T follicular helper cell (primary cell): ENCODE measurements at places on chromosomes 7 and 10.

DNA sequence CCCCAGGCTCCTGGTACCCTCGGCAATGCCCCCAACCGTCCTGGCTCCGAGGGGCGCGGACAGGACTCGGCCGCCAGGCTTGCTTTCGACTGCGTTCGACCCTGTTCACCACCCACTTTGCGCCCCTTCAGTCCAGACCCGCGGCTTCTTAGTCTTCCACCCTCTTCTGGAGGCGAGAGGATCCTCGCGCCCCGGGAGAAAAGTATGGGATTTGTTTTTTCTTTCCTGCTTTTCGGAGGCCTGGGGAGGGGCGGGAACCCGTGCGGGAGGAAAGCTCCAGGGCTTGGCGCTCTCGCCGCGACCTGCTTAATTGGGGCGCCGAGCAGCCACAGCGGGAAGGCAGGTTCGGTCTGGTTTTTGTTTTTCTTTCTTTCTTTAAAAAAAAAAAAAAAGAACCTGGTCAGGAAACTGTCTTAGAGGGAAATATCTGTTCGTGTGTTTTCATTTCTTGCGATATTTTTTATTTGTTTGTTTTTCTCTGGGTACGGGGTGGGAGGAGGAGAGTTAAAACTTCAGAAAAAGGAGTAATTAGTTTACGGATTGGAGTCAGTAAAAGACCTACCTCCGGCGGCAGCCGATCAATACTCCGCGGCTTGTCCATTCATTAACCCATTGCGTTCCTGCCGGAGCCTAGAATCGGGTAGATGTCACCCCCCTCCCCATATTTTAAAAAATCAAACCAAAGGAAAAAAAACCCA lies 1.6 kb downstream of the EMX2 start:
- no peak for DNase-seq

- DNase-seq: no peak
Observed at GRCh38 chr10:49049660-49050059, 65.7 kb downstream of the VSTM4 start.

DNA sequence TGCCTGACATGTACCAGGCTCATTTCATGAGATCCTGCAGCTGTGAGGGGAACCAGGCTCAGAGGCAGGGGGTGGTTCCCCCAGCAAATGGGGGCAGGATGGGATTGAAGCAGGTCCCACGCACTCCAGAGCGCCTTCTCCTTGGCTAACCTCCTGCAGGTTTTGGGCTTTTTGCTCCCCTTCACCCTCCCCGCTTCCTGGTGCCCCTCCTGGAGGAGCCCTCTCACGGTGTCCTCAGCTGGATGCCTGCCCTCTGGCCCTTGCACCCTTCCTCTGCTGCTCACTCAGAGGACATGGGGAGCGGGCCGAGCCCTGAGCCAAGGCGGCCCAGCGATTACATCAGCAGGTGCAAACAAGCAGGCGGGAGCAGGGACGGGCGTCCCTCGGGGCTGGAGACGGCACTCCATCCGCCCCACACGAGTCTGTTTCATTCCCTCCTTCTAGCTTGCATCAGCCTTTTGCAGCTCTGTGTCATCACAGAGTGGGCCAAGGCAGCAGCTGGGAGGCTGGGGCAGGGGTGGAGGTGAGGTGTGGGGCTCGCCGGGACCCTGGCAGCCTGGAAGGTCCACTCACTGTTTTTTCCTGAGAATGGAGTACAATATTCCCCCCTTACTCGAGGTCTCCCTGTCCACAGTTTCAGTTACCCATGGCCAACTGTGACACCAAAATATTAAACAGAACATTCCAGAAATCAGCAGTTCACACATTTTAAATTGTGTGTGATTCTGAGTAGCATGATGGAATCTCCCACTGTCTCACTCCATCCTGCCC lies 52.7 kb upstream of the SLC29A3 start:
- DNase-seq: no peak

DNA sequence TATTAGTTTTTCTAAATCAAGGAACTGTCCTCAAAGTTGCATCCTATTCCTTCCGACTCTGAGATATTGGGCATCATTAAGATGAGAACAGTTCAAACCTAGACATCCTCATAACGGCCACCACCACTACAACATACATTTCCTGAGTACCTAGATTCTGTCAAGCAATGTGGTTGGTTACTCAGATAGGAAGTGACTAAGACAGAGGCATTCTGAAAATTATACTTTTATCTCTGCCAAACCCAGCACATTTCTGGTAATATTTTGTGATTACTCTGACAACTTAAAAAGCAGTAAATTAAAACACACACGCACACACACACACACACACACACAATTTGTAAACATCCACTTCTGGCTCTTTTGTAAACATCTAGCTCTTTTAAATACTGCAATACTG lies 291.2 kb upstream of the MEOX2 start:
- no peak for DNase-seq

DNA sequence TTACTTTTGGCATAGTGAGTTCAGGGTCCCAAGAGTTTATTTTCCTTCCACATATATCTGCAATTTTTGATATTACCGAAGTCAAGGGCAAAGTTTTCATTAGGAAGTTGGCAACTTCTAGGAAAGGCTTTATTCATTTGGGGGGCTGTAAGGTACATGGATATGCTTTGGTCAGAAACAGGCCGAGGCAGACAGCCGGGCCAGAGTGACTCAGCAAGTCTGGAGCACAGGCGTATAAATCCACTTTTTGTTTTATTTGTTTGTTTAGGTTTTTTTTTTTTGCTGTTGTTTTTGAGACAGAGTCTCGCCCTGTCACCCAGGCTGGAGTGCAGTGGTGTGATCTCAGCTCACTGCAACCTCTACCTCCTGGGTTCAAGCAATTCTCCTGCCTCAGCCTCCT lies 3.7 kb downstream of the ZNF680 start:
- no peak for DNase-seq

DNA sequence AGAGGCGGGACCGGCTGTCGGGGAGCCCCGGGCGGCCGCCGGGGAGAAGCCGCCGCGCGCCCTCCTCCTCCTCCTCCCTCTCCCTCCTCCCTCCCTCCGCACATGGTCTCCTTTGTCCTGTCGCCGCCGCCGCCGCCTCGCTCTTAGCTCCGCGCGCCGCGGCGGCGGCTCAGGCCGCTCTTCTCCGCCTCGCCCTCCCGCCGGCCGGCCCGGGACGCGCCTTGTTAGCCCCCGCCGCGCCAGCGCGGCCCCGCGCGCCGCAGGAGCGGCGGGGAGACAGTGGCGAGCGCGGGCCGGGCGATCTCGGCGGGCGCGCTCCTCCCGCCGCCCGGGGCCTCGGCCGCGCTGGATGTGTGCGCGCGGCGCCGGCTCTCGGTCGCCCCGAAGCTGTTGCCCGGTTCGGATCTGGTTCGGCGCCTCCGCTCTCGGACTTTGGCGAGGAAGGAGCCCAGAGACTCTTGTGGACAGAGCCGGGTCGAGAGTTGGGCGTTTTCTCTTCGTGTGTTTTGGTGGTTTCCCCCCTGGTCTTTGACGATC lies 437.4 kb upstream of the GALNT17 start:
- no peak for DNase-seq

DNA sequence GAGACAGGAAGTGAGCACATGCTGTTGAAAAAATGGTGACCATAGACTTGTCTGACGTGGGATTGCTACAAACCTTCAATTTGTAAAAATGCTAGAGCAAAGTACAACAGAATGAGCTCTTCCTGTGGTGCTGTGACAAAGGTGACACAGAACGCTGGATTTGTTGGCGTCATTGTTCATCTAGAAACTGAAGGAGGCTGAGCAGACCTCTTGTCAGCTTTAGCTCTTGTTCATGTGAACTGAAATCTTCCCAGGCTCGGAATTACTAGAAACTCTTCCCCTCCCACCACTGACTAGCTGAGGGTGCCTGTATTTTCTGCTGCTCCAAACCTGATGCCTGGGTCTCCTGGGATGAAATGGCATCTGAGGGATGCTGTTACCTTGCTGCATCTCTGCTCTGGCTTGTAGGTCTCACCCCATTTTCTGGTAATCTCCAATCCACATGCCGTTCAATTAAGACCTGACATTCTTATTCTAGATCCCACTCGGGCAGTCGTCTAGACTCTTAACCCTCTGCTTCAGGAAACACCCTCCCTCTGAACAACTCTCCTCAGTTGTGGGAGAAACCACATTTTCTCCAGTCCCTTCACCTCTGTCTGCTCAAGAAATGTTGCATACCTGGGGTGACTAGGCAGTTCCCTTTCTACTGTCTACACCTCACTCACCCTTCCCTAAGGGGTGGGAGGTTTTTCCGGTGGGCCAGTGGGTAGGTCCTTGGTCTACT lies 349.3 kb downstream of the CXCL12 start:
- DNase-seq: no peak

- no peak for DNase-seq
Observed at GRCh38 chr7:150740053-150740452, 2.8 kb downstream of the GIMAP5 start.

DNA sequence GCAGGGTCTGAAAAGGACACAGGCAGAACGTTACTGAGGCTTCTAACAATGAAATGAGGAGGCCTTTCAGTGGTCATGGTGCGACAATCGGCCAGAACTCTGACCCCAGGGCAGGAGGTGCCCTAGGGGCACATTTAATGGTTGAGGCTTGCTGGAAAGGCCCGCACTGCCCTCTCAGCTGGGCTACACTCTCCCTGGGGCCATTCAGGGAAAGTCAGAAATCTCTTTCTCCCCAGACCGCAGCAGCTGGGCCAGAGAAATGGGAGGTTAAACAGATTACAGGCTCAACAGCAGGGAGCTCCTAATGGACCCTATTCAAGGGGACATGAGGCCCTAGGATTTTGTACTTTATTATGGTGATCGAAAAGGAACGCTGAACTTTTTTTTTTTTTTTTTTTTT lies 85.6 kb upstream of the FGFR2 start:
- no peak for DNase-seq

- DNase-seq: no peak
Observed at GRCh38 chr10:4677296-4678021, 148.5 kb upstream of the AKR1E2 start.

DNA sequence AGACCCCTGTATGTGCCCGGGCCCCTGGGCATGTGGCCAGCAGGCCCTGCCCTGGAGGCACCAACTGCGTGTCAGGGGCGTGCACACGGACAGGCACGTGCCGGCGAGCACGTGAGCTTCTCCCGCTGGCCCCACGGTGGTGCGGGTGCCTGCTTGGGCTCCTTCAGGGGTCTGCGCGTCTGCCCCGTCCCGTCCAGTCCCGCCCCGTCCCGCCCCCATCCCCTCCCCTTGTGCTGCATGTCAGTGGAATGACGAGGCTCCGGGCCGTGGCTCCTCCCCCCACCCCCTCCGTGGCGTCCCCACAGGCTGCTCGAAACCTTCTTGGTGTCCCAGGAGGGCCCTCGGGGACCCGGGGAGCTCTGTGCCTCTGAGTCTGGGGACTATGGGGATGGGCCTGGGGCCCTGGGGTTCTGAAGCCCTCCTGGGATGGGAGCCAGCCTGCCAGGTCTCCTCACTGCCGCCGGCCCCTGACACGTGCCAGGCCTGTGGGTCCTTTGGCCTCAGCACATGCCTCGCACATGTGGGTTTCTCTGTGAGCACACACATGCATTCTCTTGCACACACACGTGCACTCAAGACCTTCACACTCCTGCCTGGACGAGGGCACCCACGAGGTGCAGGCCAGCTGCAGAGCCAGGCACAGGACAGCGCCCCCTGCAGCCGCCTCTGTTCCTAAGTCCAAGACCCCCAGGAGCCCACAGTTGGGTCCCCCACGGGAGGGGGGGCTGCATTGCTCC lies 27.5 kb upstream of the AMZ1 start:
- DNase-seq: no peak

DNA sequence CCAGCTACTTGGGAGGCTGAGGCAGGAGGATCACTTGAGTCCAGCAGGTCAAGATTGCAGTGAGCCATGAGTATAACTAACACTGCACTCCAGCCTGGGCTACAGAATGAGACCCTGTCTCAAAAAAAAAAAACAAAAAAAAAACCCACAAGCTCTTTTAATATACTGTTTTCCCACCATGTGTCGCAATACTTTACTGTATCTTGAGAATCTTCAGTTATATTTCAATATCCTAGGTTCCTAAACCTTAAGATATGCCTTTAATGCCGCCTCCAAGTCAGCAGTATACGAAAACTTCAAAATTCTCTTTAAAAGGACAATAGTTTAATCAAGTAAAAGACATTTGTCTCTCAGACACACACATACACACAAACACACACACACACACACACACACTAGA lies 62.8 kb downstream of the TAF3 start:
- DNase-seq: no peak

GRCh38 chr10:36141856-36142560 lies 499.9 kb upstream of the FZD8 start:
- DNase-seq: no peak

- no peak for DNase-seq
Observed at GRCh38 chr7:139646566-139646965, 123.1 kb downstream of the CLEC2L start.

GRCh38 chr10:106175760-106176377 lies 988.6 kb downstream of the SORCS1 start:
- no peak for DNase-seq

DNA sequence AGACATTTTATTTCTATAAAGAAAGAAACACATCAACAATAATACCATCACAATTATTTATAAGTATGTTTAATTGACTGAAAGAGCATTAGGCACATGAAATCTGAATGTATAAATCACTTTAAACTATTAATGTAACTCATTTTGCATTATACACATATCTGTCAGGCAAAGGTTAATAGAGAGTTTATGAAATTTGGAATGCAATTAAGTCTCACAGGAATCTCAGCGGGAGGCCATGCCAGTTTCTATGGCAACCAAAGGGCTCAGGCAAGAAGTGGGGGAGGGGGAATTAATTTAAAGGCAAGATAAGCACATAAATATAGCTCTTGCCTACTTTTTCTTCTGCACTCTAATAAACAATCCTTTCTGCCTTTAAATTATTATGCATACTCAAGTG lies 152.6 kb downstream of the SLC16A9 start:
- no peak for DNase-seq

- DNase-seq: no peak
Observed at GRCh38 chr7:69951458-69951857, 353.2 kb downstream of the AUTS2 start.

- no peak for DNase-seq
Observed at GRCh38 chr10:23055424-23056185, 39.8 kb upstream of the MSRB2 start.

- DNase-seq: no peak
Observed at GRCh38 chr7:20298486-20298901, 32.2 kb upstream of the ITGB8 start.

GRCh38 chr10:122163174-122164022 lies 107.7 kb upstream of the BTBD16 start:
- no peak for DNase-seq
